ENCODE measurements at places on chromosomes 1 and 21.

DNA sequence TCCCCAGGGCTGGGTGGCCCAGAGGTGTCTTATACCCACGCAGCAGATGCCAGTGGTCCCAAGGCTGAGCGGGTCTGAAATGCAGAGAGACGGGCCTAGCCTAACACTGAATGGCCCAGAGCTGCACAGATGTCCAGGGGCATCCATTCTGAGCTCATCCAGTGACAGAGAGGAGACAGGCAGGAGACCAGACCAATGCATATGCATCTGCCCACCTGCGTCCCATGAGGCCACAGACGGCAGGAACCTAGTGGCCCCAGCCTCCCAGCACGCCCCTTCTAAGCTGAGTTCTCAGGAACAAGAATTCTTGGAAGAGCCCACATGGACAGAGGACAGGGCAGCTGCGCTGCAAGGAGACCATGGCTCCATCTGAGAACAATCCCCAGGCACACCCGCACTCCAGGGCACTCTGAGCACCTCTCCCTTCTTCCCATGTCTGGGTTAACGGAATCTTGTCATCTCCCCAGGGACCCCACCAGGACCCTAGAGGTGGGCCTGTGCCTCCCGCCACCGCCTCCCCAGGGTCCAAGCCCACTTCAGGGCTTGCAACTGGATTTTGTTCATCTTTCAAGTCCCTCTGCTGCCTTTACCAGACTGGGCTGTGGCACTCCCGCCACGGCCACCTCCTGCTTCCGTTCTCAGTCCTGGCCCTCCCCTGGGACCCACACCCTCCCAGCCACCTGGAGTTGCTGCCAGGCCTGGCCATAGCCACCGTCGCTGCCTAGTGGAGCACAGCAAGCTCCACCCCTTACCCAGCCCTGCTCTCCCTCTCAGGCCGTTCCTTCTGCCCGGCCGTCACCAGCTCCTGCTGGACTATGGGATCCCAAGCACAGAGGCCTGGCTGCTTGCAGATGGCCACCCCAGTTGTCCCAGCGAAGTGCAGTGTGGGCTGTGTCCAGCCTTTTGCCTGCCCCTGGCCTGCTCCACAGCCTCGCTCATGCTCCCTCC is 3.3 kb downstream of the WNT3A start:
- DNase-seq = no peak

GRCh38 chr1:34710812-34711211 is 44.0 kb upstream of the GJB5 start:
- DNase-seq = no peak

GRCh38 chr1:61143821-61144424 is 61.6 kb downstream of the NFIA start:
- no peak for DNase-seq

DNA sequence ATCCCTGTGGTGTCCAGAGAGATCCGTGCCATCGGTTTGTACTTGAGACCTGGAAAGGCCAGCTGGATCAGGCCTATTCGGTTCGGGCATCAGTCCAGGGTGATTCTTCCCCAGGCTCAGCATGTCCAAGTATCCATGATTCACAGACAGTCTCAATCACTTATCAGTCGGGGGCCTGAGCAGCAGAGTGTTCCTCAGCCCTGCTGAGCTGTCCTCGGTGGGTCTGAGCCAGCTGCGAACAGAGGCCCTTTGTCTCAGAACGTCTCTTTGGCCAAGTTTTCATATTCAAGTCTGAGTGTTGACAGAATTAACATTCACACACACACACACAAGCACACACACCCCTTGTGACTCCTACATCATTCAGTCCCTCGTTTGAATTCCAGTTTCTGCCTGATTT is 33.4 kb upstream of the OSBPL9 start:
- peak; percentile 46 for DNase-seq

GRCh38 chr21:38613686-38614085 is 115.4 kb upstream of the ERG start:
- DNase-seq = no peak

- DNase-seq = no peak
Observed at GRCh38 chr1:224696891-224697765, 81.0 kb downstream of the CNIH3 start.

DNA sequence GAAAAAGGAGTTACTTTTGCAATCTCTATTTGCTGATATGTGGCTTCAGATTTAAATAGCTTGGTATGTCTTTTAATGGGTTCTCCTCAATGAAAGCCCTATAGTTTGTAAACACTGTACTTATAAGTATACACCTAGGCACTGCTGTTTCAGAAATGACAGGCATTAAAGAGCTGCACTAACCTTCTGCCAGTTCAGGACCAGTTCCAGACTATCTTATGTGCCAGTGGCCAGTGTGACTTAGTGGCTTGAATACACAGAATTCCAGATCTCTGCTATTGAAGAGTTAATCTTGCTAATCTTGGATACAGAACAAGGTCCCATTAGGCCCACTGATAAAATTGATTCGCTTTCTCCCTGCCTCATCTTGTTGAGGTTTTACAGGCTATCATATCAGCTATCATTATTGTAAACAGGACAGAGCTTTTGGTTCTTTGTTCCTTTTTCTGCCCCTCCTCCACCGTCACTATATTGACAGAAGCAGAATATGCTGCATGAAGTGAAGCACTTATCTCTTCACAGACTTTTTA is 337.5 kb downstream of the LRRIQ3 start:
- DNase-seq = no peak

DNA sequence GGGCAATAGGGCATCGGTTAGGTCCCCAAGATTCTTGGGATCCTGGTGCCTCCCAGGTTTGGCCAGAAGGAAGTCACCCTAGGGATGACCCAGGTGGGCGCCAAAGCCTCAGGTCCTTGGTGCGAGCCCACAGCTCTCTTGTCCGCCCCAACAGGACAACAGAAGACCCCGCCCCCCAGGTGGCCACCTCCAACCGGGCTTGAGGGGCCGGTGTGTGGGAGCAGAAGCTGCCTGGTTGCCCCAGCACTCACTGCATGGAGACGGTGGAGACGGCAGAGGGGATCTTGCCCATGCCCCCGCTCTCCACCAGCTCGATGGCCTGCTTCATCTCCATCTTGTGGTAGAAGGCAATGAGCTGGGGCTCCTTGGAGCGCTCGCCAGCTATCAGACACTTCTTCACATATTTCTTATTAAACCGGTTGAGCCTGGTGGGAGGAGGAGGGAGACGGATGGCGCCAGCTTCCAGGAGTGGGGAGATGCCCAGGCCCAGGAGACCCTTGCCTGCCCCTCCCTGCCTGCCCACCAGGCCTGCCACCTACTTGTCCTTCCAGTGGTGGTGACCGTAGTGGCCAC is 52.7 kb downstream of the SLC9A1 start:
- DNase-seq = no peak

DNA sequence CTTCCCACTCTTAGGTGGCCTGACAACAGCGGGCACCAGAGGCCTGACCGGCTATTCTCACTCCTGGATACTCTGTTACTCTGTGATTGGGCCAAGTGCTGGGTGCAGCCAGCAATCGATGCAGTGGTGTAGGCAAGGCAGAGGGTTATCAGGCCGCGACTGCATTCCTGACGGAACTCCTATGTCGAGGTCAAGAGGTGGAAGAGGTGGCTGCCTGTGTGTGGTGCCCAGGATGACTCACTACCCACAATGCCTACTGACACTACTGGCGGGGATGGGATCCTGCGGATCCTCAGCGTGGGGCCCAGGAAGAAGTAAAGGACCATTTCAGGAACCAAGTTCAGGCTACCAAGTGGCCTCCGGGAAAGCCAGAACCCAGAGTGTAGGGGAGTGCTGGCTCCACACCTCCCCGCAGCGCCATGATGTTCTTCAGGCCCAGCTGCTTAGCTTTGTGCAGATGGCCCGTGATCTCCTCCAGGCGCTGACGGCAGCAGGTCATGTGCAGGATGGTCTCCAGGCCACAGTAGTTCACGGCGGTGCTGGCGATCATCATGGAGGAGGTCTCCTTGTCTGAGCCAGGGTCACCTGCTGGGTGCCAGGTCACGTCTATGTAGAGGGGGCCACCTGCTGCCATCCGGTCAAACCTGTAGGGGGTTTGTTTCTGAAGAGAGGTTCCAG is 4.9 kb downstream of the MTHFR start:
- DNase-seq = no peak

GRCh38 chr1:23123528-23123927 is 45.1 kb downstream of the LUZP1 start:
- DNase-seq = no peak

DNA sequence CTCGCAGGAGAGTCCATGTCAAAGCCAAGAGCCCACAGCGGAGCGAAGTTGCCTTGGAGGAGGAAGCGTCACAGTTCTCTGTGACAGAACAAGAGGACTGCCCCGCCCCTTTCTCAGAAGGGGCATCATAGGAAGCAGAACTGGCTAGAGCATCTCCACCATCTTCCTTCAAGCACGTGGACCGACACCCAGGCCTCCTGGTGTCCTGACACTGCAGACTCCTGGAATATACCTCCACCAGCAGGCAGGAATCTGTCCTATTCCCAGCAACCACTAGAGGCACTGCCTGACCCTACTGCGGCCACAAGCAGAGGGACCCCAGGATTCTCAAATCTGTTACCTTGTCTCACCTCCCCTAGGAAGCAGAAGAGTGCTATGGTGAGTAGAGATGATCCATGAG is 37.8 kb downstream of the GPA33 start:
- no peak for DNase-seq

GRCh38 chr21:45833414-45833813 is 148.2 kb upstream of the COL6A1 start:
- no peak for DNase-seq

GRCh38 chr1:45612941-45613579 is 10.8 kb downstream of the CCDC17 start:
- no peak for DNase-seq

DNA sequence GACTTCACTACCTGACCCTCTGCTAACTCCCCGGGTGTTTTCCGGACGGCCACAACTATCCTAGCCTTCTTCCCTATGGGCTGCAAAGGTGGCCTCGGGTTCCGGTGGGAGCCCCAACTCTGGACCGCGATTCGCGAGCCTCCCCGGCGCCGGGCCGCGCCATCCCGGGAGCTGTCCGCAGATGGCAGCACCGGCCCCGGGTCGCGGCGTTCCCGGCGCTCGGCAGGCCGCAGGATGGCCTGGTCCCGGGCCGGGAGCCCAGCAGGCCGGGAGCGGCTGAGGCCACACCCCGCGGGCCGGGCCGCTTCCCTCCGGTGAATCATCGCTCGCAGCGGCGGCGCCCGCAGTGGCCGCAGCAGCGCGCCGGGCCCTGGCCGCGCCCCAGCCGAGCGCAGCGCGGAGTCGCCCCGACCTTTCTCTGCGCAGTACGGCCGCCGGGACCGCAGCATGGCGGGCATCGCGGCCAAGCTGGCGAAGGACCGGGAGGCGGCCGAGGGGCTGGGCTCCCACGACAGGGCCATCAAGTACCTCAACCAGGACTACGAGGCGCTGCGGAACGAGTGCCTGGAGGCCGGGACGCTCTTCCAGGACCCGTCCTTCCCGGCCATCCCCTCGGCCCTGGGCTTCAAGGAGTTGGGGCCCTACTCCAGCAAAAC is at the start of gene CAPN2:
Gene CAPN2, plus strand, starts transcription at position 346 of the 656 bp plus-strand sequence. Its CDS starts 102 bp downstream, at position 448.
- peak; percentile 90 for DNase-seq

DNA sequence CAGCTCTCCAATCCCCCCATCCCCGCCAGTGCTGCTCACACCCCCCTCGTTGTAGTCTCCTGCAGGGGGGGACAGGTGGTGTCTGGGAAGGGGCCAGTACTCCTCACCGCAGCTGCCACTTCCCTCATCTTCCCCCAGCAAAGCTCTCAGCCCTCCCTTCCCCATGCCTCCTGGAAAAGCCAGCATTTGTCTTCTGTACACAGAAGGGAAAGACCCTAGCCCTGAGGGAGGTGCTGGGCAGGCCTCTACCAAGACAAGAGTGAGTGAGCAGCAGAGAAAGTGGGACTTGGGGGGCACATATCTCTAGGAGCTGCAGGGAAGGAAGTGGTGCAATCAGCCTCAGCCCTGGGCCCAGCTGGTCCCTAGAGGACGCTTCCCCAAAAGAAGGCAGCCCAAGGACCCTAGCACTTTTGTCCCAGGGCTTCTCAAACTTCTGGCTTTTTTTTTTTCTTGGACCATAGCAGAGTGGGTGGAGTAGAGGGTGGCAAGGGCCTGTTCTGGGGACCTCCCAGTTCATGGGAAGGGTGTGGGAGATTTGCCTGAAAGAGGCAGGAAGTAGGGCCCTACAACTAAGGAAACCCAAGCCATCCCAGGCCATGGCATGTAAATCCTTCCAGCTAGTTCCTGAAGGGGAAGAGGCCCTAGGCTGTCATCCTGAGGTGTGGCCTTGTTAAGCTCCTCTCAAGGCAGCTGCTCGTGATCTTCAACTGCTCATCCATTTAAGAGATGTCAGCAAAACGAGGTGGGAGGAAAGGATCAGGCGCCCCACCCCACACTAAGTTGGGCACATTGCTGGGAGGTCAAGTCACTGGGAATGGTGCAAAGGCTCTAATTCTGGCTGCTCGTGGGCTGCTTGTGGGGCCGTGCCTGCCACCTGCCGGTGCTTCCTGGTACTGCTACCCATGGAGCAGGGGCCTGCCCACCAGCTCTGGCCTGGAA is 12.6 kb downstream of the ZC3H12A start:
- peak; percentile 84 for DNase-seq

- no peak for DNase-seq
Observed at GRCh38 chr1:224743608-224744164, 127.6 kb downstream of the CNIH3 start.

DNA sequence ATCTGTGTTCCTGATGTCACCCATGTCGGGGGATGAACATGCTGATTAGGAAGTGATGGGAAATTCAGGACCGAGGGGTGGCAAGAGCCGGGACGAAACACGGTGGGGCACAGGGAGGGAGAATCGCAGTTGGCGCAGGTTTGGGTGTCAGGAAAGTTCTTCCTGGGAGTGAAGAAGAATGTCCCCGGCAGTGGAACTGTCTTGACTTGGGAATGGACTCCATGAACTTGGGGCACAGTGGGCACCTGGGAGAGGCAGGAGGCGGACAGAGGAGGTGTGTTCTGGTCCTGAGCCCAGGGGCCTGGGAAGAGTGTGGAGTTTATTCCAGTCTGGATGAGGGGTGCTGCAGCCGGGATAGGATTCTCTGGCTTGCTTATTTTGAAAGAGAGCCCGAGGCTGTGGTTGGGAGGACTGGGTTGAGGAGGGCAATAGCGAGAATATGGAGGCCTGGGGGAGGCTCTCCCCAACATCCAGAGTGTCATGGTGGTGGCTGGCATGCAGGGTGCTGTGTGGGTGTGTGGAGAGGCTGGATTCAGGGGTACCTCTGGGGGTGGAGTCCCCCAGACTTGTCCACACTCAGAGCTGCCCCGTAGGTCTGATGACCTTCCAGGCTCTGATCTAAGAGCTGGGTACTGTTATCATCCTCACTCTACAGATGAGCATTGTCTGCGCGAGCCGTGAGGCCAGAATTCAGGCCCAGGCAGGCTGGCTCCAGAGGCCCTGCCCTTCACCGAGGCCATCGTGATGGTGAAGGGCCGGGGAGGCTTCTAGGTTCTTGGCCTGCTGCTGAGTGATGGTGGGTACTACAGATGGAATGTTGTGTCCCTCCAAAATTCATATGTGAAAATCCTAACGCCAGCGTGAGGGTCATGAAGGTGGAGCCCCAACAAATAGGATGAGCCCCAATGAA is 274.5 kb upstream of the C1orf174 start:
- DNase-seq = no peak
